Activated T-helper 1 cell treated with Interleukin-2 at 50 U/mL for 16 hours (primary cell): ENCODE measurements at places on chromosomes 2 and 18.

DNA sequence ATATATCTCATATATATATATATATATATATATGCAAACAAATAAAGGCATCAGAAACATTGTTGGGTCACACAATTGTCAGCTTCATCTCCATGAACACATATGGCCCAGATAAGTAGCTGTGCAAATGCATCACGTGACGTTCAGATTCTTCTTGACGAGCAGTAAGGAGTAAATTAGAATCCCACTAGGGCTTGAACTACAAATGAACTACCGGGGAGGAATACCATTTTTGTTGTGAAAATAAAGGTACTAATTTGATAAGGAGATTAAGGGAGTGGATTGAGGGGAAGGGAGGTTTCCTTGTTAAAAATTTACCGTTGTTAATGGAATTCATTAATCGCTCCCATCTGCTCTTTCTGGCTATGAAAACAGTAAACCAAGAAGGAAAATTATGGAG, 186.5 kb upstream of the COPS8 start:
- DNase-seq: no peak

- DNase-seq: no peak
Measured at GRCh38 chr2:197121255-197121654, 189.3 kb downstream of the ANKRD44 start.

- DNase-seq: no peak
Measured at GRCh38 chr2:66481100-66481549, 46.2 kb downstream of the MEIS1 start.

DNA sequence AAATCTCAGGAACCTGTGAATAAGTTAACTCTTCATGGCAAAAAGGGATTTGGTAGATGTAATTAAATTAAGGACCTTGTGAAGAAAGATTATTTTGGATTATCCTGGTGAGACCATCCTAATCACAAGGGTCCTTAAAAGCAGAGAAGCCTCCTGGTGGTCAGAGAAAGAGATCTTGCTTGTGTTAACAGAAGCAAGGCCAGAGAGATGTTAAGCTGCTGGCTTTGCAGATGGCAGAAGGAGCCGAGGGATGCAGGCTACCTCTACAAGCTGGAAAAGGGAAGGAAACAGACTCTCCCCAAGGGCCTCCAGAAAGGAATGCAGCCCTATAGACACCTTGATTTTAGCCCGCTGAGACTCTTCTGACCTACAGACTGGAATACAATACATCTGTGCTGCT, 197.0 kb downstream of the STK39 start:
- no peak for DNase-seq

DNA sequence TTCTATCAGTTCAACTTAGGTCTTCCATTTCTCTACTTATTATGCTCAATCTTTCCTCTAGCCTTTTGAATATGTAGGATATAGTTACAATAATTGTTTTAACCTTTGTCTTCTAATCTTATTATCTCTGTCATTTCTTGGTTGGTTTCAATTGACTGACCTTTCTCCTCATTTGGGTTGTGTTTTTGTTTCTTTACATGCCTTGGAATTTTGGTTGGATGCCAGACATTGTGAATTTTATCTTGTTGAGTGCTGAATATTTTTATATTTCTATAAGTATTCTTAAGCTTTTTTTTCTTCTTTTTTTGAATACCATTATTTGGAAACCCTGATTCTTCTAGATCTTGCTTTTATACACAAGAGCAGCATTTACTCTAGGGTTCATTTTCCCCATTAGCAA, 30.7 kb upstream of the TMEM247 start:
- DNase-seq: no peak

DNA sequence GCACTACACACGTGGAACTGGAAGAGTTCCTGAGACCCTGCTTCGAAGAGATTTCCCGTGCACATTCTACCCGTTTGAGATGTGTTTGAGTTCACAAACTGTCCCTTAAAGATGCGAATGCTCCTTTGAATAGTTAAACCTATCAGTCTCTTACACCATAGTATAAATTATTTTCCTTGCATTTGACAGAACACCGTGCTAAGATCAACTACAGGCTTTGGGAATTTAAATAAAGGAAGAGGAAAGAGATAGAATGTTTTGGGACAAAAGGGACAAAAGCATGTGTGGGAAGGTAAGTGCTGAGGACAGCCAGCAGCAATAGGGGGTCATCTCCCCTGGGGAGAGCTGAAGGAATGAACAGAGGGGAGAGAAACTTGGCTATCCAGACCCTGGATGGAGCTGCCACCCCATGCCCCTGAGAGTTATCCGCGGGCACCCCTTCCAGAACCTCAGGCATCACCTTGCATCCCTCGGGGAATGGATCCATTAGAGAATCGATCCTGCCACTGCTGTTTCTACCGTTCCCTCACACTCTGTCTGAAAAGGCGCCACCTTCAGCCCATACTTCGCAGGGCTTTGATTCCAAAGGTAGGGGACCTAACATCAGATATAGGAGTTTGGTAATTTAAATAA, 888 bp upstream of the ADCY3 start:
- DNase-seq: no peak

DNA sequence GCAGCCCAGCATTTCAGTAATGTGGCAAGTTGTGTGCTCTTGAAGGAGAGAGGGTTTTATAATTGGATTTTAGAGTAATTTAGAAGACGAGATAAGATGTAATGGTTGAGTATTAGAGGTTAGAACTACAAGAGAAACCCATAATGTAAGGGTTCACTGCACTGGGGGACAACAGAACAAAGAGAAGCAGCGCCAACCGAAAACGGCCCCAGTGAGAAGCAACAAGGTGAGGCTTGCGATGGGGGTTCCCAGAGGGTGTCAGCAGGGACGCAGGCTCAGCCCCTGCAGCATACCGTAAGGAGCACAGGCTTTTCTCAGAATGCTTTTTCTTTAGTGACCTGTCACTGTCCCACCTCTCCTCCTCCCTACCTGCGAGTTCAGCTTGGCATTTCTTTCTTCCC, 183.9 kb upstream of the ETAA1 start:
- DNase-seq: no peak

- DNase-seq: no peak
Measured at GRCh38 chr2:224885836-224886547, 156.3 kb downstream of the DOCK10 start.

GRCh38 chr2:207154556-207155510, 10.9 kb downstream of the KLF7 start:
- no peak for DNase-seq

DNA sequence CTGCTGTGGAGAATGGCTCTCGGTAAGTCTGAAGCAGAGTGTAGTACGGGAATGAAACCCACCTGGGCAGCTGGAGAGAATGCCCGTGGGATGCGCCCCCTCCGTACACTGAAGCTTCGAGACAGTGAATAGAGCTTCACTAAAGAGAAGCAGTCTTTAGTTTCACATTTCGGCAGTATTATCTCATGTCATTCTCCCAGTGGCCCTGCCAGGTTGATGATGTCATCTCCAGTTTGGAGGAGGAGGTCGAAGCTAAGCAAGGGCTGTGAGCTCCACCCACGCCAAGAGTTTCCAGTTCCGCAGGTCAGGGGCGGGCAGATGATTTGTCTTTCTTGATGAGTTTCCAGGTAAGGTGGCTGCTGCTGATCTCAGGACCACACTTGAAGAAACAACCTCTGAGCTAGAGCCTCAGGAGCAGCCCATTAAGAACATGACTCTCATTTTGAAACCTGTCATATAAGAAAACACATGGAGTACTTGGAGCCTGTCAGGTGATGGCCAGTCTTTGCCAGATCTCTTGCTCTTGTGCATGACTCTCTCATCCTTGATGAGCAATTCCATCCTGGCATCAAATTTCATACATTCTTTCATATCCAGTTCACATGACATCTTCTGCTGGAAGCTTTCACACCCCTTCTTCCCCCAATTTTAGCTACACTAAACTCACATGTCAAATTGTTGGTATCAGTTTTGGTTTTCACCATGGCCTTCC, 475.0 kb downstream of the RNF144A start:
- DNase-seq: no peak

- no peak for DNase-seq
Measured at GRCh38 chr2:52113338-52113737, 1081.4 kb upstream of the NRXN1 start.

DNA sequence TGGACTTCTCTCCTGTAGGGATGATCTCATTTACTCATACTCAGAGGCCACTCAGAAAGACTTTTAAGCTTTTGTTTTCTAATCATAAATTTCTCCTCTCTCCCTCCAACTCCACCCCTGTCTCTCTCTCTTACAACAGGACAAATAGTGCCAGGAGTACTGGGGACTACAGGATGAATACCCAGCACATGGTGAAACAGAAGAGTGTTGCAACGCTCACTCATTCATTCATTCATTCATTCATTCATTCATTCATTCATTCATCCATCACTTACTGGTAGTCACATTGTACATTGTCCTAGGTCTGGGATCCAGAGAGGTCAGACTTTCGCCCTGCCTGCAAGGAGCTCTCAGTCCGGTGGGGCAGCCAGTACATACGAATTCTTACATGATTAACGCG, 97.6 kb downstream of the KLHL29 start:
- DNase-seq: no peak

GRCh38 chr18:63241317-63241712, 78.3 kb downstream of the BCL2 start:
- no peak for DNase-seq

GRCh38 chr2:216109962-216110614, 940 bp downstream of the XRCC5 start:
- DNase-seq: no peak

DNA sequence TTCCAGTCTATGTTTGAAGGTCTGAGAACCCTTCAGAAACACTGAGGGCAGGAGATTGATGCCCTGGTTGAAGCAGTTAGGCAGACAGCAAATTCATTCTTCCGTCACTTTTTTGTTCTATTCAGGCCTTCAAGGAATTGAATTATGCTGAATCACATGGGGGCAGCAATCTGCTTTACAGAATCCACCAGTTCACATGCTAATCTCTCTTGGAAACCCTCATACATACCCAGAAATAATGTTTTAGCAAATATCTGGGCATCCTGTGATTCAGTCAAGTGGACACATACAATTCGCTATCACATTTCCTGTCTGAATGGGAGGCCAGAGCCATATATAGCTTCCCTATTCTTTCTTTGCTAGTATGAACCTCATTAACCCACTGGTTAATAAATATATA, 301.4 kb upstream of the CNTNAP5 start:
- no peak for DNase-seq

DNA sequence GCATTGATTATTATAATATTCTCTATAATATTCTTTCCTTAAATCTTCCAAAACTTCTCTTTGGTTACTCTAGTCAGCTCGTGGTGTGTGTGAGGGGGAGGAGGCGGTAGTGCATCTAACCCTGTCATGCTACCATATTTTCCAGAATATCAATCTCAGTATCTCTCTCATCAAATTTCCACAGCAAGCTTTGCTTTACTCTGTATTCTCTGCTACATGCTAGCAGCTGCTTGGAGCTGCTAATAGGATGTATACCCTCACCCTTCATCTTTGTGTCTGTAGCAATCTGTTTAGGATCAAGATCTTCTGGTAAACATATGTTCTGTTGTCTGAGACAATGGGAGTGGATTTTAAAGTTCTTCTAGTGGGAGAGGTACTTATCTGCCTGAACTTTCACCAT, 303.8 kb upstream of the KLHL14 start:
- no peak for DNase-seq

DNA sequence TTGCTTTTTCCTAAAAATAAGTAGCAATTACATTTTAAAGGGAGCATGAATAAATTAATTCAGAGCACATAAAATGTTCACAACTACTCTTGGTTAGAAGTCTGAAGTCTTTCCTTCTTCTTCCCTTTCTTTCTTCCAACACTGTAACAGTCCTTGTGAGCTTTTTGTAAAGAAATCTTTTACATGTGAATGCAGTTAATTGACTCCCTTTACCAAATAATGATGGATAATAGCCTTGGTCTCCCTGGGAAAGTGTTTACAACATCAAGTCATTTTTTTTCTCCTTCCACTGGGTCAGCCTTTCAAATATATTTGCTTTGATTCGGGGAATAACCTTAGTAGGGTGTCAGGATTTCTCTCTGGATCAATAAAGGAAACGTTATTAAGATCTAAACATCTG, 39.1 kb downstream of the CALCRL start:
- DNase-seq: no peak

GRCh38 chr2:107570876-107571275, 255.8 kb upstream of the RGPD4 start:
- DNase-seq: no peak

- DNase-seq: no peak
Measured at GRCh38 chr18:12659904-12660605, 2.1 kb upstream of the SPIRE1 start.

GRCh38 chr18:58362829-58363271, 266.0 kb downstream of the ALPK2 start:
- no peak for DNase-seq

GRCh38 chr2:188503975-188504374, 212.3 kb downstream of the GULP1 start:
- no peak for DNase-seq

DNA sequence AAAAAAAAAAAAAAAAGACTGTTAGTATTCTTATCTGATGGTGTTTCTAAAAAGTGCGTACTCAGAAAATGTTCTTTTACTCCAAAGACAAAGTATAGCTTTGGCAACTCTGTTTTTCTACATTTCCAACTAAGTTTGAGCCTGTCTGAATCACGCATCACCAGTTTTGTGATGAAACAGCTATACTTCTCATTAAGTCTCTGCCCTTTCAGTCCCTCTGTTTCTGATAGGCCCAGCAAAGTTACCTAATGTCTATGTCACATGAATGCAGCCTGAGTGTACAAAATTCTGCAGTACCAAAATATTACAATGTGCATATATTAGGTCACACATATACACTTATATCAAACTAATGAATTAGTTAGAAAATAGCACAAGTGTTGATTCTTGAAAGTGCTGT, 22.4 kb downstream of the TWSG1 start:
- no peak for DNase-seq

GRCh38 chr2:132943829-132944228, 273.8 kb upstream of the LYPD1 start:
- no peak for DNase-seq
